Activated CD8-positive, alpha-beta memory T cell treated with anti-CD3 and anti-CD28 coated beads for 1 hour (primary cell): ENCODE measurements at places on chromosomes 3 and 15.

DNA sequence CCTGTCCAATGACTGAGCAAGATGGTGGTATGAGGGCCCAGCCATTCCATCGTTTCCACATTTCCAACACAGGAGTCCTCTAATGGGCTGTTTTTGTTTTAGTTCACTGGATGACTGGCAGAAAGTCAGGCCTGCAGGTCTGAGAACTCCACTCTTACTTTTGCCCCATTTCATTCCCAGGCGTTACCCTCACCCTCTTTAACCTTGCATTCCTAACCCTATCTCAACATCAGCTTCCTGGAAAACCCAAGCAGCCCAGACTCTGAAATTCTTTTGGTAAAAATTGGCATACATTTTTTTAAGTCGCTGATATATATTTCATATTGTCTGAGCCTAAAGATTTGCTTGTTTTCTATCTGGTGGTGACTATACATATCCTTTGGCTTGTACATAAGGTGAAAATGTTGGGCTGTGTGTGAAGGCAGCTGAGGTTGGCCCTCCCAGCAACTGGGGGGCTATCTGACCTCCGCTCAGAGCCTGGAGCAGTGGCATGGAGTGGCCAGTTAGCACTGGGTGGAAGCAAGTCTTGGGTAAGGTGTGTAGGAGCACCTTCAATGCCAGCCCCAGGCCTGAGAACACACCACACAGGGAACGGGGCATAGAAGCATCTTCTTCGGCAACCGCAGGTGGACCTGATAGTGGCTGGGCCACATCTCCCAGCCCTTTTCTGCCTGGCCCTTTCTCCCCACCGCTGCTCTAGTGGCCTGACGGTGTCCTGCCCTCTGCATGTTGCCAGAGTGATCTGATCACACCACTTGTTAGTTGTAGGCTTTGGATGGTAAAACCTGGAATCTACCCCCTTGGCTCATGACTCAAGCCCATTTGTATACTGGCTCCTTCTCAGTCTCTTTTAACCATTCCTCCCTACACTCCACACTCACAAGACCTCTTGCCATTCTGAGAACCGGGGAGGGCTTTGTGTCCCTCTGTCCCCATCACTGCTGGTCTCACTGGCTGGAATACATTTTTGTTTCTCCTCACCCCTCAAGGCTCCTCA lies 50.0 kb downstream of the AMOTL2 start:
- DNase-seq = no peak

- DNase-seq = no peak
Observed at GRCh38 chr15:97966924-97967620, 6.6 kb downstream of the ARRDC4 start.

DNA sequence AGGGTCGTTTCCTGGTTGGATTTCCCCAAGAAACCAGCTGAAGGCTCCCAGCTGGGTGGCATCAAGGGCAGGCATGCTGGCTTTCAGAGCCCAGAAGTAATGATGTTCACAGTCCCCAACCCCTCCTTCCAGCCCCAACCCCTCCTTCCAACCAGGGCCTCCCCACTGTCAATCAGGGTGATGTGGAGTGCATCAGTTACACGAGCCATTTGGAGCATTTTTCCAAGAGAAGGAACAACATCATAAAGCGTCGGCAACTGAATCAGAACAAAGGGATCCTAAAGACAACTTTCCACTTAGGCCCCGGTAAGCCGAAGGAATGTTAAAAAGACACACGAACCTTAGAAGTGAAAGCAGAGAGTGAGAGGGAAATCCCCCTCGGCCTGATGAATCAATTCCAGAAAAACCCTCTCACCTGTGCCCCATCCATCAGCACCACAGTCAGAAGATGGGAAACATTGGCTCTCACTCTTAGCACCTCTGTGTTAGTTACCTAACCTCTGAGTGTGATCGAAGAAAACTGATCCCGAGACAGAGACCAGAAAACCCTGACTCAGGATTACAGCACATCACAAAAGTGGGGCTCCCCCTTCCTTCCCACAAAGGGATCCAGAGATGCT lies 101.2 kb upstream of the WNT5A start:
- no peak for DNase-seq

DNA sequence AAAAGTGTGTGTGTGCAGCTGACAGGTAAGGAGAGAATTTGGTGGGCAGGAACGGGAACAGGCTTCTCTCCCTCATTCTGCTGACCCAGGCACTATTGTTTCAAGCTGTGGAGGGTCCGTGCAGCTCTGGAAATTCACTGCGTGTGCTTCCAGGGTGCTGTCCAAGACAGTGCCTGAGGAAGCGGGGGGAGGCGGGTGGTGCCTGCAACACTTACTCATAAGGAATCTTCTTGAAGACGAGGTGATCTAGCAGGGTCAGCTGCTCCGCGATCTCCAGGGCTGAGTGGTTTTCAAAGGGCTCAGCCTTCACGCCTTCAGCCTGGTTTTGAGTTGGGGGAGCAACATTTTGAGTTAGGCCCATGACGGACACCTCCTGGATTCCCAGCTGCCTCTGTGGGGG lies 46.6 kb upstream of the CTSH start:
- no peak for DNase-seq

DNA sequence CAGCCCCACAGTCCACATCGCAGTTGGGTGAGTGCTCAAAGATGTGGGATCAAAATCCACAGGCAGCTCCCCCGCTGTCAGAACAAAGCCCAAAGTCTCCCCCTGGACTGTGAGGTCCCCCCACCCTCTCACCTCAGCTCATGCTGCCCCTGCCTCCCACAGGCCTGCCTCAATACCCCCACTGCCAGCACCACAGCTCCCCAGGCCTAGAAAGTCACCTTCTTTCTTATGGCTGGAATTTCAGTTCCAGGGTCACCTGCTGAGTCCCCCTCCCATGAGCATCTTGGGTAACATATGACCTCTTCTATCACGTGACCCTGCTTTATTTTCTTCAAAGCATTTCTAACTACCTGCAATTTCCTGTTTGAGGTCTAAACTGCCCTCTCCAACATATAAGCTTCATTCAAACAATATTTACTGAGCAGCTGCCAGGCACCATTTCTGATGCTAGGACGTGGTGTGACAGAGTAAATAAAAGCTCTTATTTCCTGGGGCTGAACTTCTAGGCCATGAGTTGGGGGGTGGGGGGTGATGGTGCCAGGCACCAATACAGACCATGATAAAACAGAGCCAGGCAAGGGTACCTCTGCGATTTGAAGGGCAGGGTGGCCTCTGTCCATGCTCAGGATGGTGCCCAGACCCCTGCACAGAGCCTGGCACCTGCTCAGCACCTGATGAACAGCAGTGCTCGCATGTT lies 2.4 kb upstream of the TMEM89 start:
- DNase-seq = no peak

GRCh38 chr3:4908433-4909156 lies 70.6 kb upstream of the BHLHE40 start:
- DNase-seq = no peak

GRCh38 chr3:16686679-16687078 lies 81.5 kb upstream of the DAZL start:
- no peak for DNase-seq

GRCh38 chr3:133693821-133694220 lies 32.1 kb upstream of the TOPBP1 start:
- no peak for DNase-seq

GRCh38 chr3:107068980-107069379 lies 308.3 kb upstream of the CCDC54 start:
- DNase-seq = no peak

- DNase-seq = no peak
Observed at GRCh38 chr3:32743934-32744333, 58.9 kb downstream of the CNOT10 start.

DNA sequence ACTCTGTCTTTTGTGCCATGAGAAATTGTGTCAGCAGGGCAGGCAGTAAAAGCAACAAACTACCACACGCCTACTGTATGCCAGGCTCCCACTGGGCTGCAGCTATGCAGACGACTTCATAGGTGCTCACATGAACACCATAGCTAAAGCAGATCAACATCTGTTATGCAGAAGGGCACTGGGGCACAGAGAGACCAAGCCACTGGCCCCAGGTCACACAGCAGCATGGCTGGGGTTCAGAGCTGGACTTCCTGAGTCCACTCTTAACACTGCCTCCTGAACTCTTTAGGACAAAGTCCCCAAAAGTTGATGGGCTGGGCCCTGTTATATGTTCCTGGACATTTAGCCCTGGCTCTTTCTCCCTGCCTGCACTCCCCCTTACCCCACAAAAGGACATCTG lies 12.4 kb downstream of the TPRA1 start:
- DNase-seq = no peak

- DNase-seq = no peak
Observed at GRCh38 chr3:86416334-86416733, 574.6 kb downstream of the VGLL3 start.

DNA sequence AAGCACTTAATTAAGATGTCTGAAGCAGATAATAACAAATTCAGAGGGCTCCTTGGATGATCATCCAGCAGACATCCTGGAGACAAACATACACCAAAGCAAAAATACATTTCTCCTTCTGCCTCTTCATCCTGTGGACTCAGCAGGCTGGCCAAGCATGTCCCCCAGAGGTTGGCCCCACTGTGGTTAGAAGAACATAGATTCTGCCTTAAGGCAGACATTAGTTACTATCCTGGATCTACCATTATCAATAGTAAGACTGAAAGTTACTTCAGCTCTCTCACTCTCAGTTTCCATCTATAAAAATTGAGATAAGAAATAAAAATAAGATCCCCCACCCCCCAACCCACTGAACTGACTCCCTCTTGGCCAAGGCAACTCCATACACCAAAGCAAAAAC lies 28.6 kb upstream of the TGFBR2 start:
- no peak for DNase-seq

DNA sequence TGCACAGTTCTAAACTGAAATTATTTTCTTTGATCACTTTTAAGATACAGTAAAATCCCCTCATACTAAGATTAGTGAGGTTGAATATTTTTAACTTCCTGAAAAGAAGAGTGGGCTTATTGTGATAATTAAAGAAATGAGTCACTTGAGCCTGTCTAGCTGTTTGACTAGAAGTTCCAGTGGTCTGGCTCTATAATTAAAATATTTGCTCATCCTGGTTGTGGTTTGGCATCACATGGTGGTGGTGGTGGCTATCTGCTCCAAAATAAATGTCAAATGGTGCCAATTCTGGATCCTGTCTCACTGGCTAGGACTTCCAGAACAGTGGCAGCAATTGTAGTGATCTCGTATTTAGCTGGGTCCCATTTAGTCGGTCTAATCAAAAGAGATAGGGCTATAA lies 8.6 kb upstream of the TEX9 start:
- no peak for DNase-seq

- DNase-seq = no peak
Observed at GRCh38 chr15:35657679-35658311, 111.8 kb upstream of the DPH6 start.

- DNase-seq = no peak
Observed at GRCh38 chr15:77386626-77387025, 33.3 kb downstream of the PEAK1 start.

- no peak for DNase-seq
Observed at GRCh38 chr3:170614214-170614966, 28.5 kb upstream of the SLC7A14 start.

DNA sequence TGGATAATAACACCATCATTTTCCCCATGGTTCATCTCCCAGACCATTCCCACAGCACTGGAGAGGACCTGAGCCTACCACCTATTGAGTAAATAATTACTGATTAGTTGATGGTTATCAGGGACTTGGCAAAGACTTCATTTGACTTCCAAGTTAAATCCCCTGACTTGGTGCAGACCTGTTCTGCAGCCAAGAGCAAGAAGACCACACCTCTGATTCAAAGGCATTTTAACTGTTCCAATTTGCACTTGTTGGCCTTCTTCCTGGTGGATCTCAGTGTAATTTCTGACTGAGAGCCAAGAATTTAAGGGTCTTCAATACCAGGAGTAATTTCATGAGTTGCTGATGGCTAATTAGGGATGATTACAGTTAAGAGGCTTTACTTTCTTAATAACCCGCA lies 24.0 kb downstream of the THSD4 start:
- DNase-seq = no peak

DNA sequence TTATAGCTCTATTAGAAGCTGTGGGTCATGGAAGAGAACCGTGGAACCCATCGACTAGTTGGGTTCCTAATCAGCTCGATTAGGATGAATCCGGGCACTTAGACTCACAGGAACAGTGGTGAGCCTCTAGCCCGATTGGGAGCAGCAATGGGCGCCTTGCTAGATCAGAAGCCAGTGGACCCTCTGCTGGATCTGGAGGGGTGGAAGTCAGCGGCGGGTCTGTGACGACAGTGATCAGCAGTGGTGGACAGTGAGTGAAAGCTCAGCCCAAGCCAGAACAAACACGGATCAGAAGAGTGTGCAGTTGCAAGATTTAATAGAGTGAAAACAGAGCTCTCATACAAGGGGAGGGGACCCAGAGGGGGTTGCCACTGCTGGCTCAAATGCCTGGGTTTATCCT lies 1170.2 kb downstream of the OTOL1 start:
- DNase-seq = no peak

- no peak for DNase-seq
Observed at GRCh38 chr15:61974118-61974517, 86.1 kb downstream of the VPS13C start.

DNA sequence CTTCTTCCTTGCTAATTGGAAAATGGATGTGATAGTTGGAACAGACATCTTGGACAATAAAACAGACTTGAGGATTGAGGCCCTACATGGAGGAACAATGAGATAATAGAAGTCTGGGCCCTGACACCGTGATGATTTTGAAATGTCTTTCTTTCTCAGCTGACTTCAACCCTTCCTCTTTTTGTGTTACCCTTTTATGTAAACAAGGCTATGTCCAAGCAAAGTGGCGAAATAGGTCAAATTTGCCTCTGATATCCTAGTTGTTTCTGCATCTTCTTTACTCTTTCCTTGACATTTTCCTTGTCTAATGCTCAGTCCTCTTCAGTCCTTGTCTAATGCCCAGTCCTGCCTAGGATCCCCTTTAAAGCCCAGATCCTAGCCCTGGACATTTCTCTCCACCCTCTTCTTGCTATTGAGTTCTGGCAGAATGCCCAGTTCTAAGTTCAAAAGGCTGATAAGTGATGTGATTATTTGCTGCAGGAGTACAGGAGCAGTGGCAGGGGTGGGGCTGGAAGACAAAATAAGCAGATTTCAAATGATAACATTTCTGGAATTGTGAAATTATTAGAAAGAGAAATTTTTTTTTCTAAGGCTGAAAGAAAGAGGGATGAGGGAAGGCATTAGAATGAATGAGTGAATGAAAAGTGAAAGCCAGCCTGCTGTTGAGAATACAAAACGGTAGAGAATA lies 6.5 kb upstream of the VPS8 start:
- DNase-seq = no peak

DNA sequence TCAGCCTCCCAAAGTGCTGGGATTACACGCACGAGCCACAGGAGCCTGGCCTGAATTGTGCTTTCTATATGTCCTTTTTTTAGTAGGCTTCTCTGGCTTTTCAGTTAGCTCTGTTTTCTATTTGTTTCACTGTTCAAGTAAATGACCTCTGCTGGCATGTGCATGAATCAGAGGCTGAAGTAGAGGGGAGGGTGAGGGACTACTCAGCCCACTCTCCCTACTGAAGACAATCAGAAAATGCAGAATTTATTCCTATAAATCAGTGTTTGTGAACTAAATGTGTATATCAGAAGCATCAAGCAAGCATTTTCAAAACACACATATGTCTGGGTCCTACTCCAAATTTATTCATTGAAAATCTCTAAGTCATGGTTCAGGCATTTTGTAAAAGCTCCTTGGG lies 45.0 kb downstream of the ZMAT3 start:
- no peak for DNase-seq
